ENCODE measurements at places on chromosomes 16 and 17. TPM values are rescaled to one million over a fixed set of nuclear protein-coding genes. Genes with fewer than 3 reads are reported as not detected.

DNA sequence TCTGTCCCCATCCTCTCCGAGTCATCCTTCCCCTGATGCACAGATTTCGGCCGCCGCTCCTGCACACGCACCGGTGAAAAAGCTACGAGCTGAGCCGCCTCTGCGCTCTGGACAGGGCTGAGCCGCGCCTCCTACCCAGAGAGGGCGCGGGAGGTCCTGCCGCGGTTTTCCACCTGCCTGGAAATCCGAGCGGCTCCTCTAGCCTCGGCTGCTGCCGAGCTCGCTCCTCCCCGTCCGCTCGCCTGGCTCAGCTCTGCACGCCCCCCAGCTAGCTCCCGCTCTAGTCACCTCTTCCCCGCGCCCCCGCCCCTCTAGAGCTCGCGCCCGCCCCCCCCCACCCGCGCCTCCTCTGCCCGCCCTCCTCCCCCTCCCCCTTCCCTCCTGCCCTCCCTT, 198 bp upstream of the SHISA9 start:
- DNase-seq: no peak

GRCh38 chr16:51034481-51035109, 116.5 kb downstream of the SALL1 start:
- DNase-seq: no peak

GRCh38 chr16:79114759-79115158, 485.8 kb downstream of the MAF start:
- DNase-seq: no peak

Gene PLA2G10
- not detected for total RNA-seq

Gene FBXO39
- total RNA-seq: 34.6 TPM

- DNase-seq: no peak
Measured at GRCh38 chr16:27123795-27124409, 57.2 kb downstream of the C16orf82 start.

Gene KRT12
- total RNA-seq: not detected

Gene KLHL10
- total RNA-seq: under 0.01 TPM

DNA sequence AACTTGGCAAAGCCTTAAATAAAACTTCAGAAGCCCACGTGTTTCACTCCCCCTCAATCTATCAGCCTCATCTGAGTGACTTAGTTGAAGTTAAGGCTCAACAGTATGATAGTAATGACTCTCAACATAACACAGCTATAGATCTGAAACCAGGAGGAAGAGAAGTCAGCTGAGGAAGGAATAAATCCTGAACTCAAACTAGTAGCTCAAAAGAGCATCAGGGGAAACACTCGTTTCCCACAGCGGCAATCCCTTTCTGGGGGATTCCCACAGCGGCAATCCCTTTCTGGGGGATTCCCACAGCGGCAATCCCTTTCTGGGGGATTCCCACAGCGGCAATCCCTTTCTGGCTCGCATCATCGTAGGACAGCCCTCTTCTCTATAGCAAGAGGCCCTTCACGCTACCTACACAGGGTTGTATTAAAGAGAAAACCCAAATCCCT, 56.8 kb downstream of the ZZEF1 start:
- peak; percentile 39 for DNase-seq

- DNase-seq: no peak
Measured at GRCh38 chr17:35073183-35073790, 9.8 kb upstream of the RFFL start.

GRCh38 chr17:40319651-40320540, 10.9 kb downstream of the RARA start:
- no peak for DNase-seq

DNA sequence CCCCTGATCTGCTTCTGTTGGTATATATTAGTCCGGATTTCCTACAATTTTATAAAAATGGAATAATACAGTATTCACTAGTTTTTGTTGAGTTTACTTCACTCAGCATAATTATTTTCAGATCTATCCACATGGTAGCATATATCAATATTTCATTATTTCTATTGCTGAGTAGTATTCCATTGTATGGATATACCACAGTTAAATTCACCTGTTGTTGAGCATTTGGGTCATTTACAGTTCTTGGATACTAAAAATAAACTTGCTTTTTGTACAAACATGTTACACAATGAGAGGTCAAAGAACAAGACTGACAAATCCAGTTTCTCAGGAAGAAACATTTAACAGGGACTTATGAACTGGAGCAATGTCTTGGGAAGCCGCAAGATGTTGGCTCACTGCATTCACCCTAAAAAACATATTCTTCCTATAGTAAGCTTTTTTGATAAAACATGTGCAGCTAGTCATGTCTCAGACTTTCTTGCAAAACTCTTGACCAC, 126.9 kb upstream of the HS3ST2 start:
- DNase-seq: no peak

Gene FOXC2
- 5.1 TPM for total RNA-seq

GRCh38 chr16:75379339-75379738, 54.0 kb downstream of the CFDP1 start:
- no peak for DNase-seq

DNA sequence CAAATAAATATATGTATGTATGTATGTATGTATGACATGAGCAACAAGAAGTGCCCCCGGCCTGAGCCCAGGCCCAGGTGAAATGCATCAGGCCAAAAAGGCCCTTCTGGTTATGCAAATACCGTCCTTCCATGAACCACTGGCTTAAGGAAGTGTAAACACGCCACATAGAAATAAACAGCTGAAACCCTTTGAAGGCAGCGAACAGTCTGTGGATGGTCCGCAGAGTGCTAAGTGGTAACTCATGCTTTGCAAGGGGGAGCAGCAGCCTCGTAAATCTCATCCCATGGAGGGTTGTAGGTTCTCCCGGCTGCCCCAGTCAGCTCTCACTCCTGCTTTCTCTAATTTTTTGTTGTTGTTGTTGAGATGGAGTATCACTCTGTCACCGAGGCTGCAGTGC, 36.7 kb downstream of the COTL1 start:
- no peak for DNase-seq

GRCh38 chr16:11743308-11744074, 834 bp upstream of the TXNDC11 start:
- peak; percentile 54 for DNase-seq

DNA sequence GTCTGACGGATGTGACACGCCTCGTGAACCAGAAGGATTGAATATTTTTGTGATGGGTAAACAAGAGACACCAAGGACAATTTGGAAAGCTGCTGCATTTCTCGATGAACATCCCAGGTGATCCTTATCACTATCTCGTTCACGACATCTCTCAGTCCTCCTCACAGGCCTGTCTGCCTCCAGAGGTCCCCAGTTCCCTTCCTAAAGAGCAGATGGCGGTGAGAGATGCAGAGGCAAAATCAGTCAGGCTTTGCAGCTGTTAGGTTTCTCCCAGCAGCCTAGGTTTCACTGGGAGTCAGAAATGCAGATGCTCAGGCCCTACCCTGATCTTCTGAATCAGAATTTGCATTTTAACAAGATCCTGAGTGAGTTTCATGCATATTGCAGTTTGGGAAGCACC, 23.6 kb downstream of the SCPEP1 start:
- DNase-seq: no peak

Gene KRTAP4-11
- total RNA-seq: not detected

DNA sequence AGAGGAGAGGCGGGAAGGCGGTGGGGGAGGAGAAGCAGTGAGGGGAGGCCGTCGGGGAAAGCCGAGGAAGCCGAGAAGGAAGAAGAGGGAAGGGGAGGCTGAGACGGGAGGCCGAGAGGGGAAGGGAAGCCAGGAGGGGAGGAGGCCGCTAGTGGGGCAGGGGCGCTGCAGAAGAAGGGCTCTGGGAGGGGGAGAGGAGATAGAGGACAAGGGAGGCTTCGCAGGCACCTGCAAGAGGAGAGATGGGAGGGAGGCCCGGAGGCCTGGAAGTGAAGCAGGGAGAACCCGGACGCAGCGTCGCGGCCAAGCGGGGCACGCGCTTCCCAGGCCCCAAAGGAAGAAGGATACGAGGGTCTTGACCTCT, 2.3 kb downstream of the C17orf58 start:
- DNase-seq: peak; percentile 59

DNA sequence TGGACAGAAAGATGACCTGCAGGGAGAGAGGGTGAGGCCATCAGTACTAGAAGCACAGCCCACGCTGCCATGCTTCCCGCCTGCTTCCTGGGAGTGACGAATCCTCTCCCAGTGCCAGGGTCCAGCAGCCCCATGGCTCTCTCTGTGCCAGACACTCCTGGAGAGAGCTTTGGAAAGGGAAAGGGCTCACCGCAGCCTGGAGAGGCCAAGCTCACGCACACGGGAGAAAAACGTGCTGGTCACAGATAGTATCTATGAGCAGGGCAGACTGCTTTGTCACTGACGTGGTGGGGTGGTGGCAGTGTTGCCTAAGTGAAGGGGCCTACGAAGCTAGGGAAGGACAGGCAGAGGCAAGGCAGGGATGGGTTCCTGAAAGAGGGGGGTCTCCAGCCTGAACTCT, 5.4 kb downstream of the WBP2 start:
- peak; percentile 42 for DNase-seq

Gene REXO5
- 2.9 TPM for total RNA-seq

Gene PRPF8
- total RNA-seq: 94.3 TPM

DNA sequence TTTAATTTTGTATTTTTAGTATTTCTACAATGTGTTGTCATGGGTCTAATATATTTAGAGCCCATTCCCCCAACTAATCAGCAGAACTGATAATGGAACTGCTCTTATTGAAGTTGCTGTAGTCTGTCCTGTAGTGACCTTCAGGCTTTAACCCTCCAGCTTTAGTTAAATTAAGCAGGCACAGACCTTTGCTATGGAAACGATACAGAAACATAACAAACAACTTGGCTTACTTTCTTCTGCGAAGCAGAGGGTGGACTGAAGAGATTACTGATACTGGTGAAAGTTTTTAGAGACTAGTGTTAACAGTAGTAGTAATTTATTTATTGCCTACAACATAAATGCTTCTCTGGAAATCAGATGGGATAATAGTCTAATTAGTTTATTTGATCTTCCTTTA, 61.4 kb downstream of the NFATC3 start:
- DNase-seq: peak; percentile 50

GRCh38 chr17:30173649-30174048, 57.0 kb downstream of the NSRP1 start:
- no peak for DNase-seq

DNA sequence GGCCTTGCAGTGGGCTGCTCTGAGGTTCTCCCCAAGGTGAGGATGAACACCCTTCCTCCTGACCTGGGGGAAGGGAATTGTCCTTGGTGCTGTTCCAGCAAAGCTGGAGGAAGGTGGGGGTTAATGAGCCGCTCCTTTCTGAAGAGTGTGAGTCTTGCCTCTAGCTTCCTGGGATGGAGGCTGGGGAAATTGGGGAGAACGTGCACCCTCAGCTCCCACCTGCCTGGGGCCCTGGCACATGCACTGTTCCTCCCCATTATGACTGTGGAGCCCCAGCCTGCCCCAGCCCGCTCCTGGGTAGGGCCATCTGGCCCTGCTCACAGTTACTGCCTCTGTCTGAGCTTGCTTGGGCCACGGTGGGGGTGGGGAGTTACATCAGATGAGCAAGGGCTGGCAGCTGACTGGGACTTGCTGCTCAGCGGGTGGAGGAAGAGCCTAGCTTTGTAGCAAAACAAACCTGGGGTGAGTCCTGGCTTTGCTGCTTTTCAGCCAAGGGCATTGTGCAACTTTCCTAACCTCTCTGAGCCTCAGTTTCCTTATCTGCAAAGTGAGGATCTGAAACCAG, 11.1 kb downstream of the TNS4 start:
- no peak for DNase-seq

Gene CMTR2
- total RNA-seq: 29.1 TPM

DNA sequence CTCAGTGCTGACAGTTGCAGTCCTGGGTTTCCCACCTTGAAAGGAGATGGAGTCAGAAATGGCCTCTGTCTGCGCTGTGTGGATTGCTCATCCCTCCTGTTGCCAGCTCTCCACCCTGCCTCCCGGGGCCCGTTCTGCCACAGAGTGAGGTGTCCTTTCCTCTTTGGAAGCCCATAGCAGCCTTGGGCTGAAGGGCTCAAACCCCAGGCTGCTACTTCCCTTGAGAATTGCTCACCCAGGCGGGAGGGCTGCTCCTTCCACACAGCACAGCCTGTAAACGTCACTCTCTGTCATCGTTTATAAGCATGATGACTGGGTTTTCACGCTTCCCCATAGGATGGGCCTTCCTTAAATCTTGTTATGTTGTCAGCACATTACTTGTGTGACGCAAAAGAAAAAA, 62.7 kb downstream of the FOXK2 start:
- no peak for DNase-seq

Gene KRT31
- not detected for total RNA-seq

GRCh38 chr16:21272253-21272652, 5.8 kb downstream of the CRYM start:
- DNase-seq: no peak

GRCh38 chr16:64058685-64059084, 1063.2 kb downstream of the CDH11 start:
- no peak for DNase-seq

Gene C17orf67
- 10.6 TPM for total RNA-seq

DNA sequence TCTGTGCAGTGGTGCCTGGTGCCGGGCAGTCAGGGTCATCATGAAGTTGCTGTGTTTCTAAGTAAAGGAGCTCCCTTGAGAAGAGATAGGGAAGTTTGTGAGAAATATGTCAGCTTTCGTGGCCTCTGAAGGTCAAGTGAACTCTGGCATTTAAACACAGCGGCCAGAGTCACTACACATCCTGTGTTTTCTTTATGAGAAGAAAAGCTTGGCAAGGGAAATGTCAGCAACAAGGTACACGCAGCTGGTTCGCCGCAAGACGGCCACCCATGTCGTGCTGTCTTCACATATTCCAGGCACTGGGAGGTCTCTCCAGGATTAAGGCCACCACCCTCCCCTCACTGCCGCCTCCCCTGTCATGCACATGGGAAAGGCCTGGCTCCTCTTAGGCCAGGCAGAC, 33.2 kb upstream of the PEMT start:
- DNase-seq: no peak

DNA sequence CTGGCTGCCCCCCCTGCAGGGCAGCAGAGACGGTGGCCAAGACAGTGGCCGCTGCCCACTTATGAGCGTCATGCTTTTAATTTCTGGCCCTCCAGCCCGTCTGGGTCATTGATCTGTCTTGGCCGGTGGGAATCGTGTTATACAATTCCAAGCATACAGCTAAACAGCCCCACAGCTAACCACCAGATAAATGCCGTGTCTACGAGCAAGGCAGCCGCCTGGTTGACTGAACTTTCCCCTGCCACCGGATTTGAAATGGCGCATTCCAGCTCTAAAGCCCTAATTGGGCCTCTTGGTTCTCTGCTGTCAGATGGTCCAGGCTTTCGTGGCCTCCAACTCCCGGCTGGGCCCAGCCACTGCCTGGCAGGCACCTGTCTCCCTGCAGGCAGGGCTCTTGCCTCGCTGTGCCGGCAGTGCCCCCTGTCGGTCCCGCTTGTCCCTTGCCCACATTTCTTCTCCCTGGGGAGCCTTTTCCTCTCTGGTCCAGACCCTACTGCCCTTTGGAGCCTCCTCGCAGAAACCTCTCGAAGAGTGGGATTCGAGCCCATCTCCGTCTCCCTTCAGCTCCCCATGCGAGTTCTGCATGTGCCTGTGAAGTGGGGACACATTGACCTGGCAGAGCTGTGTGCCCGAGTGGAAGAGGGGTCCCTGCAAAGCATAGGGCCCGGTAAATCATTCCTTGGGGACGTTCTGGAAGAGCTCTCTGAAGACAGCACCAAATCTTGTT, 1.8 kb upstream of the RBFOX3 start:
- DNase-seq: peak; percentile 56
